Forelimb muscle (tissue), 1 donor: ENCODE measurements at places on chromosomes 5 and 9. TPM values are rescaled to one million over a fixed set of nuclear protein-coding genes. Genes with fewer than 3 reads are reported as not detected.
A peak's percentile ranks its signal among the peaks of the same experiment; 100 is the strongest.

- DNase-seq = no peak
These were observed 111.5 kb downstream of the PAX5 start for GRCh38 chr9:36922548-36922947.

GRCh38 chr9:32701321-32702022 is 66.0 kb upstream of the TAF1L start:
- no peak for DNase-seq

- peak; percentile 81 for DNase-seq
These were observed 42.5 kb upstream of the EXOC3 start for GRCh38 chr5:400282-401145.

Gene STK32A
- 0.27 TPM for polyA plus RNA-seq

GRCh38 chr9:114434878-114435311 is 47.1 kb upstream of the AKNA start:
- DNase-seq = peak; percentile 6

- no peak for DNase-seq
These were observed 8.7 kb downstream of the HMGCS1 start for GRCh38 chr5:43304525-43304924.

- no peak for DNase-seq
These were observed 11.3 kb upstream of the SCGB3A1 start for GRCh38 chr5:180602481-180603075.

DNA sequence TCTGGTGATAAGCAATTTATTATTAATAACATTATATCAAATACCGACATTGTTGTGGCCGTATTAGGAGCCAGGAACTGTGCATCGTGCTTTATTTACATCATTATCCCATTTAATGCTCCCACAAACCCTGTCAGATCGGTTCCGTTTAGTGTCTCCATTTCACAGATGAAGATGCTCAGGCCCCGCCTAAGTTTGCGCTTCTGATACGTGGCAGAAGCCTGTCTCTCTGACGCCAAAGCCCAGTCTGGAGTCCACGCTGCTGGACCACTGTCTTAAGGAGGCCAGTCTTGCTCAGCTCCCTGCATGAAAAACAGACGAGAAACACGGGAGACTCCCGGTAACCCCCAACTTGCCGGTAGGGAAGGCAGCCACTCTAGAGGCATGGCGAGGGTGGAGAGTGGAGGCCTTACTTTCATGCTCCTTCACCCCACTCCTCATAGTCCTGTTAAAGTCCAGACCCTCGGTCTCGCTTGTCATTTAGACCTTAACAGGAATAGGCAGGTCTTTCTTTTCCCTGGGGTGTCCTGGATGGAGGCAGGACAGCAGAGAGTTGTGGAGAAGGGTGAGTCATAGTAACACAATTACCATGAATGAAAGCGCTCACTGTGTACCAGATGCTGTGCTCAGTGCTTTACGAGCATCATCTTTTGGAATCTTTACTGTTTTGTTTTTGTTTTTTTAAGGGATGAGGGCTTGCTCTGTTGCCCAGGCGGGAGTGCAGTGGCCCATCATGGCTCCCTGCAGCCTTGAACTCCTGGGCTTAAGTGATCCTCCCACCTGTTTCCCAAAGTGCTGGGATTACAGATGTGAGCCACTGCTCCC is 872 bp downstream of the TXNDC15 start:
- peak; percentile 83 for DNase-seq
